Ascending aorta (tissue), 2 donors: ENCODE measurements at places on chromosomes 13 and 19.

DNA sequence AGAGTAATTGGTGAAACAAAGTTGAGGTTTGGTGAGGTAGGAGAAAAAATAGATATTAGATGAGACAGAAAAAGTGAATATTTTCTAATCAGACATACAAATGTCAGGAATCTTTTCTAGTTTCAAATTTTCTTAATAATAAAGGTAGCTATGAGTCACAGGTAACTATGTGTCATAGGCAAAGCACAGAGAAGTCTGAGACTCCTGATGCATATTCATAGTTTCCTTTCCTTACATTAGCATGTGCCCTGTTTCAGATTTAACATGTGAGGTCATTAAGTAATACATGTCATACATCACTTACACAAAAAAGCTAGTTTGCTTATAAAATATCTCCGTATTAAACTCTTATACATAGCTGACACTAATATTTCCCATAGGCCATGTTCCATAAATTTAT, 1141.3 kb upstream of the PCDH20 start:
- DNase-seq = no peak

GRCh38 chr13:40794414-40795368, 5.3 kb downstream of the SLC25A15 start:
- DNase-seq = no peak

DNA sequence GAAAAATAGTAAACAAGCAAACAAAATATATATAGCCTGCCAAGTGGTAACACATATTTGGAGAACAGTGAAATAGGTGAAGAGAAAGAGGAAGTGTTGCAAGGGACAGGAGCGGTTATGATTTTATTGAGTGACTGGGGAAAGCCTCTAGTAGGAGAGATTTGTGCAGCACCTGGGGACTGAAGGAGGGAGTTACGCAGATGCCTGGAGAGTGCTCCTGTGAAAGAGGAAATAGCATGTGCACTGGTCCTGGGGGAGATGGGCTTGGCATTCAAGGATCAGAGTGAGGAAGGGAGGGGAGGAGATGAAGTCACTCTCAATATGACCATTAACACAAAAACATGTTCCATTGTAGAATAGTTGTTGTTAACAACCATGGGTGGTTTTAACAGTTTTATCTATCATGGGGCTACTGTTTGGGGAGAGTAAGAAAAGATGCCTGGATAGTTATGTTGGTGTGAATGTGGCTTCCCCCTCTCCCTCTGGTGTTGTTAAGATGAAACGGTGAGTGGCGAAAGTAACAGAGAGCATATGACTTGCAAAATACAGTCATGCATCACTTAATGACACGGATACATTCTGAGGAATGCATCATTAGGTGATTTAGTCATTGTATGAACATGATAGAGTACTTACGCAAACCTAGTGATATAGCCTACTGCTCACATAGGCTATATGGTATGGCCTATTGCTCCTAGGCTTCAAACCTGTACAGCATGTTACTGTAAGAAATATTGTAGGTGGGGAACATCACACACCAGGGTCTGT, 251.7 kb upstream of the ARGLU1 start:
- no peak for DNase-seq

DNA sequence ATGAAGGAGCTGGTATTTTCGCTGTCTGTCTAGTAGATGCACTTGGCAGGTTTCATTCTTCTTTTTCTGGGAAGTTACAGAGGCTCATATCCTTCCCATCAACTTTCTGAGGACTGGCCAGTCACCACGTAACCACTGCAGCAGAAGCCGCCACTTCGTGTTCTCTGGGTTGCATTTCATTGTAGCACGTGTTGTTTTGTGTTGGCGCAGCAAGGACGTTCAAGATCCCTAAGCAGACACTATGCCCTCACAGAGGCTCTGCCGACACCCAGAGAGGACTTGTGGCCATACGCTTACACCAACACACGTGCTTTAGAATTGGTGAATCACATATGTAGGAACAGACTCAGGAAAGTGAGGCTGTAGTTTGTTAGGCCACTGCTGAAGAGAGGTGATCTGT, 42.2 kb upstream of the TEX29 start:
- no peak for DNase-seq

GRCh38 chr13:94249512-94249911, 230.0 kb downstream of the DCT start:
- DNase-seq = no peak

GRCh38 chr13:67229481-67230403, at the start of gene PCDH9:
PCDH9 (minus strand) TSS chr13:67230336; CDS start chr13:67228440, 1,896 bp downstream.
- no peak for DNase-seq

DNA sequence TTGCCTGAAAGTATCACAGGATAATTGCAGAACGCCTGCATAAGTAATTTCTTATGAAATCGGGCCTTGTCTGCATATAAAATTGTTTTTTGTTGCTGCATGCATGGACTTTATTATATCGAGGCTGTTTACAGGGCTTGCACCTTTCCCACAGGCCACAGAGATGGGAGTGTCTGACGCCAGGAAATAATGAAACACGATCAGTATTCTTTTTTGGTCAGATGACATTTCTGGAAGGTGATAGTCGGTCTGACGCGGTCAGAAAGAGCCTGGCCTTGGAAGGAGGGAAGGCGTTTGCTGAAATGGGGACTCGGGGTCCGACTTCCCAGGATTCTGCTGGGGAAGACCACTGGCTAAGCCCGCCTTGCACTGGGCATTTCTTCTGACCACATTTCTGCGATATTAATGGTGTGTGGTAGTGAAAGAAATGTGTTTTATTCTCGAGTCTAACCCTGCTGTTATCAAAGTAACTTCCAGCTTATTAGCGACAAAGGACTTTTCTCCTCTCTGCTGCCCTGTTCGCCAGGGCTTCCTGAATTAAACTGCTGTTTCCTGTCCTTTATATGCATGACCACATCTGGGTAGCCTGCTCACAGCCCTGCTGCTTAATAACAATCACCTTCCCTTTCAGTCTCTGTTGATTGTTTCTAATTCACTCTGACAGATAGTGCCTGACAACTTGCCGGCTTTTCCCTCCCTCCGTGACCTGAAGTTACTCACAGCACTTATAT, 11.6 kb upstream of the ZNF536 start:
- no peak for DNase-seq

DNA sequence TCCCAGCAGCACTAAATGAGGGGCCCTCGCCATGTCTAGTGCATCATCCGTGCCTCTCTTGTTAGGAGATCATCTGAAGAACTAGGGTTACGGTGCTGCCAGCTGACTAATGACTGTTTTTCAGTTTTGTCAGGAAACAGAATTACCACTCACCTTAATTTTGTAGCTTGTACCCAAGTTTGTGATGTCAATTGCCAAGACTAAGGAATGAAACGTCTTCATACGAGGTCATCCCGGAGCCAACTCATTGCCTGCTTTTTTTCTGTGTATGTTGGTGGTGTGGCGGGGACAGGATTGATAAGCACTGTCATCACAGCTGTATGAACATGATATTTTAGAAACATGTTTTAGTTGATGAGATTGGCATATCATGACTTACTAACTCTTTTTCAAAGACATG, 100.6 kb downstream of the TNFRSF19 start:
- DNase-seq = no peak

DNA sequence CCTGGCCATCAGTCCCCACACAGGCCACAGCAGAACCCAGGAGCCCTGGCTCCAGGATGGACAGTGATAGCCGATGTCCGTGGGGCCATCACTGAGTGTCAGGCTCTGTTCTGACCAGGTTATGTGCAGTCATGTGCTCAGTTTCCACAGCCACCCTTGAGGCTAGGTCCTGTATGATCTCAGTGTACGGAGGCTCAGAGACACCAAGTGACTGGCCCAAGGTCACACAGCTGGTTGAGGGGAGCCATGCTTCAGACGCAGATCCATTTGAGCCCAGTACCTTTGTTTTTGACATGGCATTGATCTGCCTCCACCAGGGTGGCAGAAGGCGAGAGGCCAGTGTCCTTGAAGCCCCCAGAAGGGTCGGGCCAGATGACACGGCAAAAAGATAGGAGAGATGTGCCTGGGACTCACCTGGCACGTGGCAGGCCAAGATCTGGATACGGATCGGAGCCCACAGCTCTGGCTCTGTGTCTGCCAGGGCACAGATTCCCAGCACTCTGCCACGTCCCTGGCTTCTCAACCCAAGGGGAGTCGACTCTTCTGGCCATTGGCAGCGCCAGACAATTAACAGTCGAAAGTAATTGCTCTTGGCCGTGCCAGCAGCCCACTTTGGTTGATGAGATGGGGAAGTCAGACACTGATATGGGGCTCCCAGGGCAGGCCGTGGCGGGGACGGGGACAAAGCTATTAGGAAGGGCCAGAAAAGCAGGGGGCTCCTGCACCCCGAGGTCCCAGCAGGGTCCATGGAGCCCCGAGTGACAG, 15.6 kb downstream of the EVI5L start:
- DNase-seq = no peak

DNA sequence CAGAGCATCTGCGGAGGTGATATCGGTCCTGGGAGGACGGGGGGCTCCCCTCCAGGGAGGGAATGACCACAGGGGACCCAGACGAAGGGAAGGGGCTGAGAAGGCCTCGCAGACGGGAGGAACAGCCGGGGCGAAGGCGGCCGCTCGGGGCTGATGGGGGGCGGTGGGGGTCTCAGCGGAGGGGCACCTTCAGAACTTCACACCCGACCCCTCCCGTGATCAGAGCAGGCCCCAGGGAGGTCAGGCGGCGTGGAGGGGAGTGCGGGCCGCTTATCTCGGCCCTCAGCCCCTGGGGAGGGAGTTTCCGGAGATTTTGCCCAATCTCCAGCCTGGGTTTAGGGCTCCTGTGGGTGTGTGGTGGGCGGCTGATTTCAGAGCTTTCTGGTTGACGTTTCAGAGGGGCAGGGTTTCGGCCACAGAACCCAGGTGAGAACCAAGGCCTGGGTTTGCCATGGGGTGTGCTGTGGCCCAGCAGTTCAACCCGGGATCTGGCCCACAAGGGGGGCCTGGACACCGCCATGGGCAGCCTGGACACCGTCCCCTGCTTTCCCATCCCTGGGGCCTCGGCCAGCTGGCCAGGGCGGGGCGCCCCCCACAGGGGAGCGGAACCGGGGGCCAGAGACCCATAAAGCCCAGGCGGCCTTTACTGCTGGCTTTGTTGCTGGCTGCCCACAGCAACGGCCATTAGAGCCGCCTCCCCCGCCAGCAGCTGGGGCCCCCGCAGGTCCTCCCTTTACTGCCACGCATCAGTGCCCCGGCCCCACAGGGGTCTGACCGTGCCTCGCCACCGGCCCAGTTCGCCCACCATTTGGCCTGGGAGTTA, 29.0 kb downstream of the ARID3A start:
- DNase-seq = no peak

DNA sequence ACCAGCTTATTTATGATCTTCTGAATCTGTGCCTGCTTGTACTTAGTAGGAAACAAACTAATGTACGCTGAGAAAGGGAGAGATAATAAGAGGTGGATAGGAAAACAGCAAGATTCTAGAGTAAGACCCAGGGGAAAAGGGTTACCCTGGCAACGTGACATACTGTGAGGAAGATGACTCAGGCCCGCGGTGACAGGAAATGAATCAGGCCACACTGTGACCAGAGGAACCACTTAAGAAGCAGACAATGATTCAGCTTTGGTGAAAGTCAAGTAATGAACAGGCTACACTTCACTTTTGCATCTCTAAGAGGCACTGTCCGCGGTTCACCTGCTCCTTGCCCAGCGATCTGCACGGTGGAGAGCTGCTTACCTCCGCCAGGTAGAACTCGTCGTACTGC, 158.2 kb downstream of the NALCN start:
- DNase-seq = no peak

GRCh38 chr19:55648585-55649267, 714 bp downstream of the CCDC106 start:
- DNase-seq = no peak

DNA sequence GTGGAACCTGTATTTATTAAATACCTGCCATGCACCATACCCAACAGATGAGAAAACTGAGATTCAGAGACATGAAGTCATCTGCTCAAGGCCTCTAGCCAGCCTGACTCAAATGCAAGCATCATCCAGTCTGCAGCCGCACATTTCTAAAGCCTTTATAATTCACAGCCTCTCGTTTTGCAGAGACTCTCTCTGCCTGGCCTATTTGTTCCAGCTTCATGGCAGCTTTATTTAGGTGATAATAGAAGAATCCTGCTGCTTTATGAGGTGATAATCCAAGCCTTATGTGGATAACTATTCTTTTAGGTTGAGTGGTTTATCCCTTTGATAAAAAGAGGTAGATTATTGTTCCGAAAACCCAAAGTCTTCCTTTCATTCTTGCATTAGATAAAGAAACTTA, 58.4 kb downstream of the OXGR1 start:
- DNase-seq = no peak

DNA sequence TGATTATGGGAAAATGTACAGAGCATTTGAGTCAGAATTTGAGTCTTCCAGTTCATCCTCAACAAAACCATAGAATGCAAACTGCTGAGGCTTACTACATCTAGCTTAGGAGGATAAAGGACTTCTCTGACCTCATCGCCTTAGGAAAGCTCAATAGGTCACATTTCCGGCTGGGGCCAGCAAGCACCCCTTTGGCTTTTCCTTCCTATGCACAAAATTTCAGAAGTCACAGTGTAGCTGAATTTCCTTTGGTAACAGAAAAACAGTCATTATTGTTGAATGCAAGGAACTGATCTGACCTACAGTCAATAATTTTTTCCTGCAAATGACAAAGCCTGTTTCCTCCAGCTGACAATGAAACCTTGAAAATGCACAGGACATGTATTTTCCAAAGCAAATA, 32.8 kb upstream of the LRCH1 start:
- no peak for DNase-seq

GRCh38 chr19:58476498-58477015, 405 bp downstream of the ZNF446 start:
- DNase-seq = peak; percentile 76

DNA sequence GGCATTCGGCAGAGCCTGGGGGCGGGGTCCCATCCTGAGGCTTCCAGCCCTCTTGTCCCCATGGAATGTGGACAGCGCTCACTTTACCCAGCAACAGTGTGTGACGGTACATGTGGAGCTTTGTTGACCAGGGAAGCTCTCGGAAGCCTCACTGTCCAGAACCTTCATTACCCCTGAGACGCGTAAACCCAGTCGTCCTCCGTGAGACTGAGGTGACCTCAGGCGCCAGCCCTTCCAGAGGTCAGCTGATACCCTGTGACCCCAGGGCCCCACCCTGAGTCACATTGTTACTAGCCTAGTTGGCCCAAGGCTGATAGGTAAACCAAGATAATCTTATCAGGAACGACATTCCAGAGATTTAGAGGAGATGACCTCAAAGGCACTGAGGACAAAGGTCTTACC, 10.2 kb upstream of the TMEM160 start:
- DNase-seq = no peak
